ENCODE measurements at places on chromosomes 12 and 14.

- no peak for DNase-seq
Measured at GRCh38 chr12:1875608-1876007, 42.8 kb downstream of the CACNA2D4 start.

DNA sequence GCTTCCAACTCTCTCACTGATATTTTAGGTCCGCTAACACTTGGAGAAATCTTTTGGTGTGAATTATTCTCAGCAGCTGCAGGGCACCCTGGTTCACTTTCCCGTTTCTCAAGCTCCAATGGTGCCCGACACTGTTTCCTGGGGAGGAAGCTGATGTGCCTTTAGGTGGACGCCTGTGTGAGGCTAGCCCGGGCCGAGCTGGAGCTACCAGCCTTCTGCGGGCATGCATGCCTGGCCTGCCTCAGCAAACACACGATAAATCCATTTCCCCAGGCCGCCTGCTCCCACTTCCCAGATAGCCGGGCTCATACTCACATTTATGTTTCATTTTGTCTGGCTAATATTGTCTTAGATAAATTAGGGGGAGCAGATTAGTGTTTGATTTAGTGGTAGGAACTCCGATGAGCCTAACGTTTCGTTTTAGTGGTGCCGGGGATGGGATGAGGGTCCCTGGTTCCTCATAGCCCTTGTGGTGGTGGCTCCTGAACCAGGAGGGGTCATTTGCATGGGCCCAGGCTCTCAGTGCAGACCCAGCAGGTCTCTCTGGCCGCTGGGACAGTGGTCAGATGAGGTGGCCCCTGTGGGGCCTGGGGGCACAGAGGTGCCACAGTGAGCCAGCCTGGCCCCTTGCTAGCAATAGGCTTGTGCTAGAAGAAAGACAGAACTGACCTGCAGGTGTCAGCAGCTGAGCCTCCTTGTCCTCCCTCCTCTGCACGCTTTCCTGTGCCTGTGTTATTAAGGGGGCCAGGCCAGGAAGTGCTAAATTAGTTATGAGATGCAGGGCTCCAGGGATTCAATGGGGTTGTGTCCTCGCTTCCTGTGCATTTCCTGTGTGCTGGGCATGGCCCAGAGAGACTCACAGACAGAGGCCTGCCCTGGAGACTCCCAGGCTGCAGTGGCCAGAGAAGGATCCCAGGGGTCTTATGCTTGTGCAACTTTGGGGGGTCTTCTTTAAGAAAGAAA lies 88.3 kb downstream of the KIF26A start:
- DNase-seq: no peak

- DNase-seq: no peak
Measured at GRCh38 chr12:100851637-100852036, 57.1 kb downstream of the ANO4 start.

DNA sequence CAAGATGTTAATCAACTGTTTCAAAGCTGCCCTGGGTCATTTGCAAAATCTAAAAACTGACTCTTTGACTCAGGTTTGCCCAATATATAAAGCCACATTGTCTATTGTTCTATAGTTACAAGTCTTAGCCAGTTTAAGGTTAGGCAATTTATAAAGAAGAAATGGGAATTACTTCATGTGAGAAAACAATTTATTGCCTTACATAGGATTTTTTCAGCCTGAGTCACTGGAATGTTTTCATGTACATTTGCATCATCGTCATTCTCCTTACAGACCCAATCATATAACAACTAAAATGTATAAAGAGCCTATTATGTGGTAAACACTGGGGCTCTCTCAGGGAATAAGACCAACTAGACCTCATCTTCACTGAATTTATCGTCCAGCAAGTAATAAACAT lies 100.3 kb upstream of the PLEKHG7 start:
- DNase-seq: peak; percentile 95

Measured in skeletal muscle cell (primary cell).